ENCODE measurements at places on chromosomes 7 and 10. TPM values are rescaled to one million over a fixed set of nuclear protein-coding genes. Genes with fewer than 3 reads are reported as not detected.

- H3K4me1 ChIP-seq = no peaks in the 10 kb centered on the region
- H3K36me3 ChIP-seq = no peaks in the 10 kb centered on the region
- no peak for DNase-seq
- no peak overlapping the region for H3K27ac ChIP-seq
These were observed 150.7 kb downstream of the CFTR start for GRCh38 chr7:117630501-117630900.

- no peak overlapping the region for H3K27ac ChIP-seq
- H3K4me1 ChIP-seq = no peaks in the 10 kb centered on the region
- H3K4me3 ChIP-seq = no peak overlapping the region
These were observed 16.9 kb upstream of the STMP1 start for GRCh38 chr7:135645296-135645904.

- no peaks in the 10 kb centered on the region for H3K4me1 ChIP-seq
- no peaks in the 10 kb centered on the region for H3K27me3 ChIP-seq
- DNase-seq = no peak
- peaks cover 68% of the 10 kb centered on the region for H3K36me3 ChIP-seq
These were observed 24.1 kb upstream of the ABCC2 start for GRCh38 chr10:99758211-99758891.

DNA sequence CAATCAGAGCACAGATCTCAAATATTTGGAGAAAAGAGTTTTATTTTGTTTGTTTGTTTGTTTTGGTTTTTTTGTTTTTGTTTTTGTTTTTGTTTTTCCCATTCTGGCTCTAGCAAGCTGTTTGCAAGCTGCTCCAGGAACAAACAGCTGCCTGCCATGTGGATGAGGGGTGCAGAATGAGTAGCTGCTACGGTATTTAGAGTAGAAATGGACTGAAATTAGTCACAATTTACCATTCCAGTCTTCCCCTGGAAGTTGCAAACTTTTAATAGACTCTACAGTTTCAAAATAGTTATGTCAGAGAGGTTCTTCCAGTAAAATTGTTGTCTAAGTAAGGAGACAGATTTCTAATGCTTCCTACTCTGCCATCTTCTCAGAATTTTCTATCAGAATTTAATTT, 27.1 kb upstream of the TAS2R16 start:
- H3K27ac ChIP-seq = no peak overlapping the region
- DNase-seq = no peak
- no peaks in the 10 kb centered on the region for H3K27me3 ChIP-seq
- no peak overlapping the region for H3K4me3 ChIP-seq

GRCh38 chr7:4265676-4266075, 416.4 kb upstream of the FOXK1 start:
- no peak for DNase-seq
- no peaks in the 10 kb centered on the region for H3K27me3 ChIP-seq
- H3K4me1 ChIP-seq = no peaks in the 10 kb centered on the region

VAX1 gene
- not detected for total RNA-seq

GRCh38 chr10:62726142-62726541, 78.4 kb upstream of the ADO start:
- H3K4me3 ChIP-seq = no peak overlapping the region
- H3K27me3 ChIP-seq = no peaks in the 10 kb centered on the region
- peaks cover 6% of the 10 kb centered on the region for H3K4me1 ChIP-seq
- no peak overlapping the region for H3K27ac ChIP-seq
- DNase-seq = no peak

- no peak overlapping the region for H3K4me3 ChIP-seq
- DNase-seq = no peak
- no peak overlapping the region for H3K27ac ChIP-seq
- H3K4me1 ChIP-seq = no peaks in the 10 kb centered on the region
- no peaks in the 10 kb centered on the region for H3K36me3 ChIP-seq
These were observed 88.5 kb upstream of the DIP2C start for GRCh38 chr10:777913-778479.

- H3K4me1 ChIP-seq = no peaks in the 10 kb centered on the region
- DNase-seq = no peak
- H3K27me3 ChIP-seq = no peaks in the 10 kb centered on the region
- peaks cover 7% of the 10 kb centered on the region for H3K36me3 ChIP-seq
These were observed 186.2 kb downstream of the ELFN1 start for GRCh38 chr7:1856161-1856887.

DNA sequence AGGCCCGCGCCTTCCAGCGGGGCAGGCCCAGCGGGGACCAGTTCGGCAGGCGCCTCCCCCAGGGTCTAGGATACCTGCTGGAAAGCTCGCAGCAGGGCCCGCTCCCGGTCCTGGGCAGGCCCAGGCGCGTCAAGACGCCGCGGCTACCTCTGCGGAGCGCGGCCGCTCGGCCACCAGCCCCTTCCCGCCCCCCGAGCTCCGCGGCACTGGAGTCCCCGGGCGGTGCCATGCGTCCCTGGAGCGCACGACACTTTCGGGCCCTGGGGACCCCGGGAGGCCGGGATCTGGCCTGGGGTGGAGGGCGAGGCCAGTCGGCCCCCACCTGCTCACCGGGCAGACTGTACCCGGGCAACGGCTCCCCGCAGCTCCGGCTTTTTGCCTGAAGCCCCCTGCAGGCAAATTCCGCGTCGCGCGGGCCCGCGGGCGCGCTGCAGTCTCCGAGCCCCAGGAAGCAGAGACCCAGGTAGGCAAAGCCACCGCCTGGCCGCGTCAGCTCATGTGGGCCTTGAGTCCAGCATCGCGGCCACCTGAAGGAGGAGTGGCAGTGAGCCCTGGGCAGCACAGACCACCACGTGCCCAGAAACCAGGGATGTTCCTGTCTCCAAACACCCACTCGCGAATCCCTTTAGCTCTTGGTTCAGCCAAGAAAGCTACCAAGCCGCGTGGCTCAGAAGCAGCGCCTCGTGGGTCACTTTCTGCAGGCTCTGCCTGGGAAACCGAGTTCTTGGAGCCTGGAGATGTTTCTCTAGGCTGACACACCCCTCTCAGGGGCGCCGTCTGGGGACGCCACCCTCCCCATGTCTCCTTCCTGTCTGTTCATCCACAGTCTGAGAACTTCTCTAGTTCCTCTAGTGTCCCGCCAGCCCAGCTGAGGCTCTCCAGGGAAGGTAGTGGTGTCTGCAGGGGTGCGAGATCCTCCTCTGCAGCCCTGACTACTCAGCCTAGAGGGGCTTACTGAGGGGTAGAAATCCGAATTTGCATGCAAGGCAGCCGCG, 46.1 kb upstream of the APBB1IP start:
- peaks cover 3% of the 10 kb centered on the region for H3K27me3 ChIP-seq
- no peak for DNase-seq
- peak overlapping the region; percentile 33 for H3K4me3 ChIP-seq
- peaks cover 8% of the 10 kb centered on the region for H3K4me1 ChIP-seq
- no peak overlapping the region for H3K27ac ChIP-seq

GGCT gene
- total RNA-seq = 10.8 TPM

- H3K27me3 ChIP-seq = peaks cover 4% of the 10 kb centered on the region
- peak overlapping the region; percentile 31 for H3K4me3 ChIP-seq
- H3K27ac ChIP-seq = no peak overlapping the region
- H3K4me1 ChIP-seq = peaks cover 4% of the 10 kb centered on the region
- DNase-seq = no peak
These were observed 7.1 kb upstream of the PAX2 start for GRCh38 chr10:100738055-100738827.

DNA sequence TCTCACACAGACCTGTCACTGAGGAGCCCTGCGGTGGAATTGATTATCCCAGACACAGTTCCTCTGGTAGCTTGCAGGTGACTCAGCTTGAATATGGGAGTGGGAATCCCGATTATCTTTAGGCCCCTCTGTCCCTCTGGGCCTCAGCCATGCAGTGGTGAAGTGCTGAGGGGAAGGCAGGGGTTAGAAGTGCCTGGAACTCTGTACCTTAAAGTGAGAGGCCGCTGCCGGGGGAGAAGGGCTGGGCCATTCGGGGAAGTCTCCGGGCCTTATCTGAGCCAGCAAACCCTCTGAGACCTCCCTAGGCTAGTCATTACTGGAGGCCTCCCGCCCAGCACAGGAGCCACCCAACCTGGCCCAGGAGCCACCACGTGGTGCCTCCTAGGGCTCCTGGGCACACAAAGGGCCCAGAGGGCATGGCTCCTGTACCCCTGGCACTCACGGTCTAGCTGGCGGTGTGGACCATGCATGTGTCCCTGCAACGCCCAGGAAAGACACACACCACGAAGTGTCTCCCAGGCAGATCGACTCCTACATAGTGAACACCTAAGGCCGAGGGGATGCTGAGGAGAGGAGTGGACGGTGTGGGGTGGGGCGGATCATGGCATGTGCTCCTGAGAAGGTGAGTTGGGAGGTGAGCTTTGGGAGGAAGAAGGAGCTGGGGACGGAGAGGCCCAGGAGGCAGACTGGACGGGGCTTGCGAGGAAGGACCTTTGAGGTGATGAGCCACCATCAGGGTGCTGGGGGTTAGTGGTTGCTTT, 56.2 kb downstream of the HK1 start:
- peaks cover 49% of the 10 kb centered on the region for H3K4me1 ChIP-seq
- peak overlapping the region; percentile 19 for H3K27ac ChIP-seq
- H3K36me3 ChIP-seq = no peaks in the 10 kb centered on the region
- no peak for DNase-seq
- H3K27me3 ChIP-seq = no peaks in the 10 kb centered on the region
- no peak overlapping the region for H3K4me3 ChIP-seq

GRCh38 chr10:118753331-118754228, 1.2 kb downstream of the CACUL1 start:
- peak overlapping the region; percentile 92 for H3K4me3 ChIP-seq
- H3K27me3 ChIP-seq = no peaks in the 10 kb centered on the region
- DNase-seq = no peak

GRCh38 chr7:24930856-24931255, 49.1 kb downstream of the OSBPL3 start:
- no peak overlapping the region for H3K4me3 ChIP-seq
- H3K27me3 ChIP-seq = no peaks in the 10 kb centered on the region
- DNase-seq = no peak
- H3K27ac ChIP-seq = no peak overlapping the region
- peaks cover 8% of the 10 kb centered on the region for H3K4me1 ChIP-seq
- no peaks in the 10 kb centered on the region for H3K36me3 ChIP-seq

DNA sequence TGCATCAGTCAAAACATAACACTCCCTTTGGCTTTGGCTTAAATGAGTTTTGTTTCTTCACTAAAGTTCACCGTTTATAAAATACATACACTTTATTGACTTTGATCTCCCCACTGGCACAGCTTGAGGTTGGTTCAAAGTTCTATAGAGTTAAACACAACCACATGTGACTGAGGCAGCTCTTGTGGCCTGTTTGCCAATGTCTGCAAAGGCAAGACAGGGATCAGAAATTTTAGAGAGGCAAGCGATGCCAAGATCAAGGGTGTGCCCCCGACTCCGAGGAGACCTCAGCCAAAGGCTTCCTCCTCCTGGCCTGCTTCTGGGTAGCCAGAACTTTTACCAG, 129.8 kb upstream of the JCAD start:
- DNase-seq = no peak
- H3K4me3 ChIP-seq = no peak overlapping the region
- H3K4me1 ChIP-seq = no peaks in the 10 kb centered on the region
- no peaks in the 10 kb centered on the region for H3K36me3 ChIP-seq

GRCh38 chr10:21525367-21526187, at the start of gene SKIDA1:
TSS of gene SKIDA1 (minus strand) at chr10:21525682. CDS start at chr10:21517822, 7,860 bp downstream.
- H3K27ac ChIP-seq = peak within 1 kb of the TSS; percentile 68
- peaks cover 4% of the 10 kb centered on the region for H3K27me3 ChIP-seq
- peak; percentile 72 for DNase-seq
- peaks cover 4% of the 10 kb centered on the region for H3K4me1 ChIP-seq
- no peaks in the 10 kb centered on the region for H3K36me3 ChIP-seq

DNA sequence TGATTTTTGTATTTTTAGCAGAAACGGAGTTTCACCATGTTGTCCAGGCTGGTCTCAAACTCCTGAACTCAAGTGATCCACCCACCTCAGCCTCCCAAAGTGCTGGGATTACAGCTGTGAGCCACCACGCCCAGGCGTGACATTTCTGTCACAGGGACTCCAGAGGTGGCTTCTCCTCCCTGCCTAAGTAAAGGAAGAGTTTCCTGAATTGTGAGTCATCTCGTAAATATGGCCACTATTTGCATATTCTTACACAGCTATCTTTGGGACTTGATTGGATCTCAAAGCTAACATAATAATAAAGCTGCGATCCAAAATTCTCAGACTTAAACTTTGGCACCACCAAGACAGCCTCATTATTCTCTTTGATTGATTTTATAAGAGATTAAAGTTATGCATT, 50.1 kb downstream of the ADARB2 start:
- no peaks in the 10 kb centered on the region for H3K4me1 ChIP-seq
- no peaks in the 10 kb centered on the region for H3K36me3 ChIP-seq
- no peak overlapping the region for H3K27ac ChIP-seq
- H3K27me3 ChIP-seq = no peaks in the 10 kb centered on the region
- DNase-seq = no peak

DNA sequence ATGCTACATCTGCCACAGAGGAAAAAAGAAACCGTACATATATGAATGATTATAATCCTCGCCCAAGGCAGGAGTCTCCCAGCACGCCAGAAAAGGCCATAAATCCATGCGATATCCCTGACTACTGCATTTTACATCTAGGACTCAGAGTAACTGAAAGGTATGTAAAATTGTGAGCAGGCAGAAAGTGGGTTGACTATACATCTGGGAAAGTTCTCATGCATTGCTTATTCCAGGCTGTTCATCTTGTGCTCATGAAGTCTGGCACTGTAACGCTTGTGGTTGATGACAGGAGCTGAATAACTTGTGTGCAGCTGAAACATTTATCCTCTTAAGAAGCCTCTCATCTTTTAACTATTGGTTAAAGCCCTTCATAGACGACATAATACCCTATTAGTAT, 193.4 kb upstream of the STEAP4 start:
- H3K27me3 ChIP-seq = no peaks in the 10 kb centered on the region
- no peak for DNase-seq
- H3K27ac ChIP-seq = no peak overlapping the region
- no peaks in the 10 kb centered on the region for H3K36me3 ChIP-seq
- no peaks in the 10 kb centered on the region for H3K4me1 ChIP-seq
- no peak overlapping the region for H3K4me3 ChIP-seq

- no peaks in the 10 kb centered on the region for H3K36me3 ChIP-seq
- DNase-seq = no peak
- no peak overlapping the region for H3K4me3 ChIP-seq
- H3K27ac ChIP-seq = no peak overlapping the region
These were observed 8.6 kb upstream of the UPF2 start for GRCh38 chr10:12051241-12051640.

DNA sequence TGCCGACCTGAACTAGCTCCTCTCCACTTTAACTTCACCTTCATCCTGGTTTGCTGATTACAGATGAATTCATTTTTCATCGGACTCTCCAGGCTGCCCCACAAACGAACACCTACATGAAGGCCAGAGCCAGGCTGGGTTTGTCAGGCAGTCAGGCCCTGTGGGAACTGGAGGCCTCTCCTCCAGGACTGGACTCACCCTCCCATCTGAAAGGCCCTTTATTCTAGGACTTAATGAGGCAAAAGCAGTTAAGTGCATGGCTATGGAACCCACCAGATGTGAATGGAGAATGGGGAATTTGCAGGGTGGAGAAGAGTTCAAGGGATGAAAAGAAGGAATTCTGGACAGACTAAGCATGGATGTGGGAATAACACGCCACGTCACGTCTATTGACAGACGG, 170.8 kb downstream of the ARHGAP12 start:
- H3K4me3 ChIP-seq = no peak overlapping the region
- DNase-seq = no peak
- no peaks in the 10 kb centered on the region for H3K27me3 ChIP-seq
- H3K36me3 ChIP-seq = no peaks in the 10 kb centered on the region
- peaks cover 6% of the 10 kb centered on the region for H3K4me1 ChIP-seq

All from naive thymus-derived CD4-positive, alpha-beta T cell (primary cell).